ENCODE measurements at places on chromosomes 5 and 9.

GRCh38 chr5:10518347-10518746 is 45.5 kb upstream of the ANKRD33B start:
- no peak for DNase-seq

GRCh38 chr5:124702525-124702924 is 43.9 kb downstream of the ZNF608 start:
- DNase-seq = no peak

- DNase-seq = no peak
Measured at GRCh38 chr5:179814090-179814489, 6.6 kb upstream of the SQSTM1 start.

DNA sequence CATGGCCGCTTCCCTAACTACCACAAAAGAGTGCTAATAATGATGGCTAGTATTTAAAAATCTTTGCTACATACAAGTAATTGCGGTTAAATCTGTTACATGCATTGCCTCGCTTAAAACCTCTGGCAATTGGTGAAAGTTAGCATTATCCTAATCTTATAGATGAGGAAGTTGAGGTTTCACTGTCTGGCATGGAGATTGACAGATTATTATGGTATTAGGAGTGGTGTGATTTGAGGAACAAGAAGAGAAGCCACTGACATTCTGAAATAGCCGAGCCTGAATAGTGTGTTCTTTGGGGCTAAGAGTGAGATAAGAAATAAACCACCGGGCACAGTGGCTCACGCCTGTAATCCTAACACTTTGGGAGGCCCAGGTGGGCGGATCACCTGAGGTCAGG is 45.3 kb upstream of the DPYSL3 start:
- DNase-seq = no peak

GRCh38 chr9:129482521-129483414 is 138.1 kb downstream of the C9orf50 start:
- DNase-seq = peak; percentile 47

- no peak for DNase-seq
Measured at GRCh38 chr5:154758977-154759376, 3.8 kb downstream of the LARP1 start.

- DNase-seq = no peak
Measured at GRCh38 chr5:153900703-153901395, 137.9 kb downstream of the FAM114A2 start.

- DNase-seq = no peak
Measured at GRCh38 chr9:132006677-132007370, 72.8 kb downstream of the MED27 start.

- no peak for DNase-seq
Measured at GRCh38 chr5:107820429-107820828, 149.7 kb upstream of the EFNA5 start.

- DNase-seq = no peak
Measured at GRCh38 chr5:175003531-175003930, 279.1 kb downstream of the MSX2 start.

DNA sequence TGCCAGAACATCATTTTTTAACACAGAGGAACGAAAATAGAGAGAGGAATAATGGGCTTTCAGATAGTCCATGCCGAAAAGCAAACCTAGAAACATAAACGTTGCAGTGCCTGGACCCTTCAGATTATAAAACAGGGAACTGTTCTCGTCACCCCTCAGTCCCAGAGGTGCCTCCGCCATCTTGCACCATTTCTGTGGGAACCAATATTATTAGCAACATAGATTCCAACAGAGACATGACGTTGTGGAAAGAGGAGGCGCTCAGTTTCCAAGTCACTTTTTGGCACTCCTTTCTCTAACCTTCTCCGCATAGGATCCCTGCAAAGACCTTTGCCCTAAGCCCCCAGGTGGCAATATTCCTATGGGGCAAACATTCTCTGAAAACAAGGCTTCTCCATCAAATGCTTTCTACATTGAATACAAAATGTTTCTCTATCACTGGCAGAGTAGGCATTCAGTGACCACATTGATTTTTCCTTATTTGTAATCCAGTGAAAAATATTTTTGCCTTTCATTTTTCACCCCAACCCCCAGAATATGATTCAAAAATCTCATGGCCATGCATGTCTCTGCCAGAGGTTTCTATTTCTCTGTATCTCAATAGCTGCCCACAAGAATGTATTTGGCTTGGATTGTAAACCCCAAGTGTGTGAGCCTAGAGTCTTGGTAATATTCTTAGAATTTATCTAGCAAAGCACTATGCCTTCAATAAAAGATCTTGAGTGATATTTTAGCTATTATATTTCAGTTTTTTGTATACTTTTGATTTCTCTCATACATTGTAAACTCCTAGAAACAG is 500.8 kb upstream of the WWC1 start:
- DNase-seq = no peak

DNA sequence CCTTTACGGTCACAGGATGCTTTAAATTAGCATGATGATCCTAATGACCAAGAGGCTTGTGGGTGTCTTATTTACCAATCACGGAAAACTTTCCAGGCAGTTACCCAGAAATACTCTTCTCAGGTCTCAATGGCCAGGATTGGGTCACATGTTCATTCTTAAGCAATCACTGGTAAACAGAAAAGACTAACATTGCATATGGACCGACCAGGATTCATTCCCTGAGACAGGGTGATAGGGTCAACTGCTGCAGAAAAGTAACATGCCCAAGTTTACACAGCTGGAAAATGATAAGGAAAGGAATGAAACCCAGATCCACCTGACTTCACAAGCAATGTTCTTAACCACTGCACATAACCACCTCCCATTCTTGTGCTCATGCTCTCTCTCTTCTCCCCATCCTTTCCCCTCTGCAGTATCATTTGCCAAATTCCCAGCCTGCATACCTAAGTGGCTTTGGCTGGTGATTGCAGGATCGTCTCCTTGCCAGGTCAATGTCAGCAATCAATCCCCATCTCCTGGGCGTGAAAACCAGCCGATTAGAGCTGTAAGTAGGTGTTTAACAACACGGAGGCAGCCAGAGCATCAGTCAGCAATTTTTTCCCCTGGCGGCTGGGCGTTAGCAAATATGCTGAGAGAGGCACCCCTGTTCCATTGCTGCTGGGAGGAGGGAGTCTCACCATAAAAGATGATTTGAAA is 219.4 kb downstream of the NMUR2 start:
- DNase-seq = no peak

GRCh38 chr9:7094052-7094451 is 336.3 kb downstream of the KDM4C start:
- DNase-seq = no peak

DNA sequence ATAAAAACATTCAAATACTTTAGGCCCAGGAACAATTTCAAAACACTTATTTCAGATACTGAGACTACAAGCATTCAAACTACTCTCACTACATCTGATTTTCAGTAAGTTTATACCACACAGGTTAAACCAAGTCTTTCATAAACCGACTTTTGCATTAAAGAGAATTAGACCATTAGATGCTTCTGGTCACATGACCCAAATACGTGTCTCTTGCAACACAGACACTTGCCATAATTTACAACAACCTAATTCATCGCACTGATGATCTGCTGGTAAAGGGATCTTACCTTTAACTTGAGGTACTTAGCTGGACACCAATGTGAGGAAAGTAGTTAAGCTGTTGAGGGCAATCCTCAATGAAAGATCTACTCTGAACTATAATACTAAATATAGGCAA is 3.2 kb downstream of the HNRNPH1 start:
- no peak for DNase-seq

GRCh38 chr9:12716823-12717600 is 23.8 kb downstream of the TYRP1 start:
- no peak for DNase-seq

- no peak for DNase-seq
Measured at GRCh38 chr9:85995599-85995998, 54.7 kb downstream of the NAA35 start.

GRCh38 chr5:100787648-100788047 is 115.4 kb downstream of the ST8SIA4 start:
- DNase-seq = no peak

- no peak for DNase-seq
Measured at GRCh38 chr9:79152306-79152705, 419.5 kb upstream of the TLE4 start.

GRCh38 chr9:228929-229695 is 14.4 kb downstream of the DOCK8 start:
- DNase-seq = no peak

GRCh38 chr5:162801235-162801634 is 636.2 kb upstream of the CCNG1 start:
- no peak for DNase-seq

DNA sequence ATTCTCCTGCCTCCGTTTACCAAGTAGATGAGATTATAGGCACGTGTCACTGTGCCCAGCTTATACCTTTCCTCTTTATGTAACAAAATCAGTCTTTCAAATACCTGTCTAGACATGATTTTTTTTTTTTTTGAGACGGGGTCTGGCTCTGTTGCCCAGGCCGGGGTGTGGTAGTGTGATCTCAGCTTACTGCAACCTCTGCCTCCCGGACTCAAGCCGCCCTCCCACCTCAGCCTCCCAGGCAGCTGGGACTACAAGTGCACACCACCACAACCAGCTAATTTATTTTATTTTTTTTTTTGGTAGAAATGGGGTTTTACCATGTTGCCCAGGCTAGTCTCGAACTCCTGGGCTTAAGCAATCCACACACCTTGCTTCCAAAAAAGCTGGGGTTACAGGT is 13.2 kb downstream of the NADK2 start:
- no peak for DNase-seq

- no peak for DNase-seq
Measured at GRCh38 chr9:137630126-137630525, 11.3 kb downstream of the EHMT1 start.

GRCh38 chr9:15404171-15404570 is 18.5 kb upstream of the SNAPC3 start:
- no peak for DNase-seq

DNA sequence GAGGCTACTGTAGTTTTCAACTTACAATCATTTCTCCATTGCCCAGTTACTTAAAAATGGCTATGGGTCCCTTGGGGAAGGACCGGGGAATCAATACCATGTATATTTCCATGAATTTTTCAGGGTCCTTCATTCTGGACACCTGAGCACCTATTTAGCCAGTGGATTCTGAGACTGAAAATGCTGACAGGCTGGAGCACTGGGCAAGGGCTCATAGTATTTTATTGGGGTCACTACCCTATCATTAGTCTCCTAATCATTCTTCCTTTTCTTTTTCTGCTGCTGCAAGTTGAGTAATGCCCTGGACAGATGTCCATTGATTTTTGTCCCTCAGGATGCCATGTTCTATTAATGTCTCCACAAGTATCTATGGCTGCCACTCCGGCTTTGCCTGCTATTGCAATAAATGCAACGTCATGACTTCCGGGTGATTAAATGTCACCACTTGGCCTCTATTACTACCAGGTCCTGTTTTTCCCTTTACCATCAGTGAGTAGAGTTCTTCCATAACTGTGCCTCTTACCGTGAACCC is 279.3 kb upstream of the FBXL7 start:
- no peak for DNase-seq

- no peak for DNase-seq
Measured at GRCh38 chr9:71326360-71326759, 204.9 kb upstream of the TRPM3 start.

- DNase-seq = no peak
Measured at GRCh38 chr5:60977956-60978737, 33.1 kb downstream of the NDUFAF2 start.

- DNase-seq = no peak
Measured at GRCh38 chr9:8429157-8429556, 629.6 kb upstream of the DMAC1 start.

GRCh38 chr9:132896264-132896663 is 17.6 kb downstream of the SPACA9 start:
- no peak for DNase-seq

DNA sequence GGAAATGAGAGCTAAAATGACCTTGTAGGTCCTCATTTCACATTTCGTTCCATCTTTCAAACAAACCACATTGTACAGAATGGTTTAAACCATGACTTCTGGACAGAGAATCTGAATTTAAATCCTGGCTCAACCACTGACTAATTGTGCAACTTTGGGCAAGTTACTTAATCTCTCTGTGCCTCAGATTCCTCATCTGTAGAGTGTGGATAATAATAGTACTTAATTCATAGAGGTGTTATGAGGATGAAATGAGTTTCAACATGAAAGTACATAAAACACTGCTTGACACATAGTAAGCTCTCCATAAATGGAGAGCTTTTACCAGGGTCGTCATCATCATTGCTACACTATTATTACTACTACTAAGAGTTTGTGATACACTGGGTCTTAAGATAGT is 46.3 kb upstream of the FOXE1 start:
- no peak for DNase-seq

DNA sequence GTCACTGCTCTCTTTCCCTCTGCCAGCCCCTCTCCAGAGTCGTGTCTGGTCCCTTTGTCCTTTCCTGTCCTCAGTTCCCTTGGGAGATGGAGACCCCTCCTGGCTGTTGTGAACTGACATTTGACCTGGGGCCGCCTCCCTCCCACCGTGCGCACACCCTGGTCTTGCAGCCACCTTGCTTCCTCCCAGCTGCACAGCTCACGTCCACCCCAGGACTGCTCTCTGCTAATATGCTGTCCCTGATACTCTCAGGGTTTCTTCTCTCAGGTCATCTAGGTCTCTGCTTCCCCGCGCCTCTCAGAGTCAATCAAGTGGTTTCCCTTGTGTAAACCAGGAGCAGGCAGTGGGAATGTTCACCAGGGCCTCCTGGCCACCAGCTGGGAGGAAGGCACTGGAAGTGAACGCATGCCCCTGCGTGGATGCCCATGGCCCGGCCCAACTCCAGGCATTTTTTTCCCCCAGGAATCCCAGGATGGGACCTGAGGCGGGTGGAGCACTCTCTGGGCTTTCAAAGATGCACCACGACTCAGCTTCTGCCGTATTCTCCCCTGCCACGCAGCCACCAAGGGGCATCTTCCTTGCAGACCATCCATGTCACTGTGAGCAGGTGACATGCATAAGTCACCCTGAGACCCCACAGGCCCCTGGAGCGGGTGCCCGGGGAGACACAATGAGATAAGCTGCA is 142.4 kb downstream of the OLFM1 start:
- no peak for DNase-seq

- DNase-seq = no peak
Measured at GRCh38 chr9:90038763-90039162, 434.0 kb downstream of the GADD45G start.

DNA sequence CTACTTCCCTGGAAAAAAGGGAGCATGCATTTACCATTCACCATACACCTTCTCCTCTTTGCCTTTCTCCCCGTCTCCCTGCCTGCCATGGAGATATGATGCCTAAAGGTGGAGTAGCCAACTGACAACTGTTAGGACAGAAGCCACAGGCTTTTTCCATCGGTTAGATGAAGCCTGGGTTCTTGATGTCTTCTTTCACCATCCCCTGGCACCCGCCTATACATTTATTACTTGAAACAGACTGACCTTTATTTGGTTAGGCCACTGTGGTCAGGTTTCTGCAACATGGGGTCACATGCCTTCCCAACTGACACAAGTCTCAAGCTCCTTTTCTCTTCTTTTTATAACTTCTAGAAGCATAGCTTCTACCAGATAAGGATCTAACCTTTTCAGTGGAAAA is 7.1 kb downstream of the LCP2 start:
- DNase-seq = no peak

- no peak for DNase-seq
Measured at GRCh38 chr5:68377733-68378132, 162.2 kb downstream of the PIK3R1 start.

- no peak for DNase-seq
Measured at GRCh38 chr9:19378164-19378563, 1.9 kb downstream of the RPS6 start.

Data from stimulated activated CD4-positive, alpha-beta T cell treated with anti-CD3 and anti-CD28 coated beads, Interleukin-1b, Interleukin-23, amount 100 ng/mL, for 4 hours (primary cell).